ENCODE measurements at places on chromosomes 3 and 15. TPM values are rescaled to one million over a fixed set of nuclear protein-coding genes. Genes with fewer than 3 reads are reported as not detected.

DNA sequence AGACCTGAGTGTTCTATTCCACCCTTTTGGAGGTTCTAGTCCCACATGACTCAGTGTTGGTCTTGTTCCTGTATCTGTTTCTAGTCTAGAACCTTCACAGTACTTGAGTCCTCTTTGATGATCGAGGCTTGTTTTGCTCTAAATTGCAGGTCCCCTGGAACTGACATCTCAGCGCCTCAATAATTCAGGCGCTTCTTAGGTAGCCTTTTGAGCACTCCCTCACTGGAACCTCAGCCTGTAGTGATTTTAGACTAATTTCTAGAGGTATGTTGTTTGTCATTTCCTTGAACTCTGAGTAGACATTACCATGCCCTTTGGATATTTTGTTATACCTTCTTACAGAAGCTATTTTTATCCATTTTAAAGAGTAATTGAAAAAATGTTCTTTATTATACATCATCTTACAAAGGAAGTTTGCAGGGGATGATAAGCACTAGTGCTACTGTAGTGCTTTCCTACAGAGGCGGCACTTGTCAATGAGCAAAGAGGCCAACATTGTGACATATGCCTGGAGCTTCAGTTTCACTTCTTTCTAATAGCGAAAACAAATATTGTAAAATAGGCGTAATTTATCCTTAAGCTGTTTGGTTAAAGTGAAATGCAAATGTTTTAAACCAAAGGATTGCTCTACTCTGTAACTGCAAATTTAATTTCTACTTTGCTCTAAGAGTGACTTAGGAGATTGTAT lies 75.7 kb downstream of the EFL1 start:
- no peak for DNase-seq
- H3K27ac ChIP-seq: no peak overlapping the region
- H3K36me3 ChIP-seq: no peaks in the 10 kb centered on the region
- H3K4me3 ChIP-seq: no peak overlapping the region

GRCh38 chr15:77907824-77908751 lies 169.4 kb downstream of the TBC1D2B start:
- peak; percentile 64 for DNase-seq
- no peaks in the 10 kb centered on the region for H3K36me3 ChIP-seq
- H3K27me3 ChIP-seq: no peaks in the 10 kb centered on the region
- H3K27ac ChIP-seq: no peak overlapping the region

DNA sequence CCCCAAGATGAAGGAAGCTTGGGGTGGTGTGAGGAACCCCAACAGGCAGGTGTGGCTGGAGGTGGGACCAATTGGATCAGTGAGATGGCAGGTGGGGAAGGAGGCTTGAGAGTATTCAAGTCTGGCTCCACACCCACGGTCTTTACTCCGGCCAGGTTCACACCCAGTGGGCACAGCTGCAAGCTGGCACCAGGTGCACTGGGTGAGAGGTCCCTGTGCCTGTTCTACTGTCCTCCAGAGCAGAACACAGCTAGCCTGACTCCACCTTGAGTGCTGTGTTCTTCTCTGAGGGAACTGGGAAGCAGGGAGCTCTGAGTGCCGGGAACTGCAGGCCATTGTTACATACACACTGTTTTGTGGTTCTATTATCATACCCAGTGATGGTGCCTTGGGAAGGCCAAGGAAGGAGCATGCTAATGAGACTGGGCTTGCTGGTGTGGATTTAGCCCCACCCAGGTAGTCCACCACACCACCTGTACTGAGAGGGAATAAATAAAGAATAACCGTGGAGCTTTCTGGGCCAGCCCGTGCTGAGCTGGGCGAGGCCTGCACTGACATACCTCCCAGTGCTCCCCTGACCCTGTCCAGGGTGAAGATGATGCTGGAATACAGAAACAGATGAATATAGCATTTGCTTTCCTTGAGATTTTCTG lies 93.4 kb downstream of the ABHD5 start:
- no peak for DNase-seq
- H3K4me3 ChIP-seq: no peak overlapping the region
- no peaks in the 10 kb centered on the region for H3K4me1 ChIP-seq
- no peak overlapping the region for H3K27ac ChIP-seq
- no peaks in the 10 kb centered on the region for H3K36me3 ChIP-seq
- no peaks in the 10 kb centered on the region for H3K27me3 ChIP-seq

- H3K4me3 ChIP-seq: no peak overlapping the region
- DNase-seq: no peak
- no peak overlapping the region for H3K27ac ChIP-seq
- H3K4me1 ChIP-seq: no peaks in the 10 kb centered on the region
- no peaks in the 10 kb centered on the region for H3K36me3 ChIP-seq
- H3K27me3 ChIP-seq: no peaks in the 10 kb centered on the region
These were observed 27.0 kb upstream of the AQP9 start for GRCh38 chr15:58110999-58111717.

DNA sequence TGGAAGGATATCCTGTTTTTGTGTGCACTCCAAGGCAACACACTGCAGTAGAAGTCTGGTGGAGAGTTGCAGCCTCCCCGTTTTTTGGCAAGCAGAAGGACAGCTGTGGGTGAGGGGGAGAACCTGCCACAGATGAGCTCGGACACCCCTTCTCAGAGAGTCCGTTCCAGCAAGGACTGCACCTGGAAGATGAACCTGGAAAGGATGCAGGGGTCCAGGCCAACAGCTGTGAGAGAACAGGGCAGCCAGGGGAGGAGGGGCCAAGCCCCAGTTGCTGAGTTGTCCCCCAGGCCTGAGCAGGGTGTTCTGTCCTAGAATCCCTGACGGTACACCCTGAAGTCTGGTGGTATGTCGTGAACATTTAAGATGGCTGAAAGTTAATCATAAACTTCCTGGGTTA lies 30.2 kb downstream of the ZXDC start:
- H3K36me3 ChIP-seq: peaks cover 7% of the 10 kb centered on the region
- H3K27ac ChIP-seq: no peak overlapping the region
- H3K4me1 ChIP-seq: peaks cover 5% of the 10 kb centered on the region

DNA sequence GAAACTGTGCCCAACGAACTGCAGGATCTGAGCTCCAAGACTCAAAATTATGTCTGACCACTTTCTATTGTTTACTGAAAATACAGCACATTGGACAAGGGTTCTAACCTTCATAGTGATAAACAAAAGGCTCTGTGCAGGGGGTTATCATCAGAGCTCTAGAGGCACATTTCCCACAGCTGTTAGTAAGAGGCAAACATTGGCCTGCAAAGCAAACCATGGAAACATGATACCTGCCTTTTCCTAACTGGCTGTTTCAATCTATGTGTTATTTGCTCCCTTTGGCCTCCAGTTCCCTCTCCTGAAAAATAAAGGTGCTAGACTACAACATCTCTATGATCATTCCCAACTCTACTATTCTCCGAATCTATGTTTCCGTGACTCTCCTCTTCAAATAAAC lies 159.7 kb upstream of the ARHGEF26 start:
- H3K4me1 ChIP-seq: no peaks in the 10 kb centered on the region
- H3K27ac ChIP-seq: no peak overlapping the region
- H3K36me3 ChIP-seq: no peaks in the 10 kb centered on the region
- H3K27me3 ChIP-seq: no peaks in the 10 kb centered on the region

DNA sequence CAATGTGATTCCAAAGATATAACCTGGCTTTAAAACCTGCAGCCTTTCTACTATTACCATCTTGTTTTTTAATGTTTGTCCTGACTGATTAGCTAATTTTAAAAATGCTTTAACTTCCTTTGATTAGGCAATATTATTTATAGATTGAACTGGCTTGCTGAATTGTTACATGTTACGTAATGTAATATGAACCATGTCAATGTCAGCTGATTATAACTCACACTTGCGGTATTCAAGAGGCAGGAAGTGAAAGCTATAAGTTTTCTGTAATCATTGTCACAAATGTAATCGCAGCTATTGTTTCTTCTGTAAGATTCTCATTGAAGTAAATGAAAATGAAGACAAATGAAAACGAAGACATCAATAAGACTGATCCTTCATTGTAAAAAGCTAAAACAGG lies 146.8 kb downstream of the ROBO2 start:
- no peaks in the 10 kb centered on the region for H3K36me3 ChIP-seq
- no peaks in the 10 kb centered on the region for H3K4me1 ChIP-seq
- H3K27ac ChIP-seq: no peak overlapping the region
- no peak for DNase-seq

GRCh38 chr15:79136434-79137046 lies 46.0 kb upstream of the RASGRF1 start:
- DNase-seq: no peak
- no peak overlapping the region for H3K27ac ChIP-seq
- H3K36me3 ChIP-seq: no peaks in the 10 kb centered on the region
- no peaks in the 10 kb centered on the region for H3K27me3 ChIP-seq
- no peaks in the 10 kb centered on the region for H3K4me1 ChIP-seq

The DUOX1 gene
- 1.6 TPM for total RNA-seq

DNA sequence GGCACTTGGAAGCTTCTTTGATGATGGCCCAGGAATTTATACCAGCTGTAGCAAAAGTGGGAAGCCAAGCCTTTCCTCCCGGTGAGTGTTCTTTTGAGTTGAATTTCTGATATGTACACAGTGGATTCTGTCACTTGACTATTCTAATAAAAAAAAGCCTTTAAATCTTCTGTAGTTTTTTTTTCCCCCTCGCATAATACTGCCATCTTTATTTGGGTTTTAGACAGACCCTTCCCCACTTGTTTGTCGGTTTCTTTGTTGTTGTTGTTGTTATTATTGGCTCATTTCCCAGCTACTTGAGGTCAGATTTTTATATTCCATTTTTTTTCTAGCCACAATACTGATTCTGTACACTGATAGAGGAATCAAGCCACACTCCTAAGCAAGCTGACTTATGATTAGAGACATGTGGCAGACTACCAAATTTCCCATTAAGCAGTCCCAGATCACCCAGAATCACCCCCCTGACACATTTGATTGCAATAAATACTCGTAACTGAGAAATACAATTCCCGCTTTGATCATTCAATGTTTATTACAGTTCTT lies 122.4 kb upstream of the IL12A start:
- no peaks in the 10 kb centered on the region for H3K27me3 ChIP-seq
- no peak for DNase-seq
- no peak overlapping the region for H3K4me3 ChIP-seq

GRCh38 chr3:103158183-103158582 lies 723.4 kb downstream of the ZPLD1 start:
- no peaks in the 10 kb centered on the region for H3K36me3 ChIP-seq
- no peak for DNase-seq
- no peak overlapping the region for H3K27ac ChIP-seq
- no peak overlapping the region for H3K4me3 ChIP-seq

GRCh38 chr15:81254916-81255290 lies 58.2 kb downstream of the IL16 start:
- H3K27me3 ChIP-seq: no peaks in the 10 kb centered on the region
- H3K4me3 ChIP-seq: no peak overlapping the region
- H3K4me1 ChIP-seq: no peaks in the 10 kb centered on the region
- no peak for DNase-seq
- no peaks in the 10 kb centered on the region for H3K36me3 ChIP-seq
- no peak overlapping the region for H3K27ac ChIP-seq

GRCh38 chr3:117074826-117075225 lies 365.2 kb downstream of the TUSC7 start:
- H3K4me1 ChIP-seq: no peaks in the 10 kb centered on the region
- no peak overlapping the region for H3K27ac ChIP-seq
- DNase-seq: no peak
- H3K36me3 ChIP-seq: no peaks in the 10 kb centered on the region
- no peaks in the 10 kb centered on the region for H3K27me3 ChIP-seq

The COL6A6 gene
- total RNA-seq: 0.25 TPM

- no peaks in the 10 kb centered on the region for H3K27me3 ChIP-seq
- DNase-seq: no peak
- H3K4me3 ChIP-seq: no peak overlapping the region
- H3K36me3 ChIP-seq: no peaks in the 10 kb centered on the region
These were observed 12.7 kb downstream of the TKT start for GRCh38 chr3:53243165-53243564.

All from kidney (tissue), 22 donors.